ENCODE measurements at places on chromosomes 7 and 10.

- DNase-seq: no peak
Observed at GRCh38 chr10:132098539-132099388, 33.0 kb downstream of the JAKMIP3 start.

DNA sequence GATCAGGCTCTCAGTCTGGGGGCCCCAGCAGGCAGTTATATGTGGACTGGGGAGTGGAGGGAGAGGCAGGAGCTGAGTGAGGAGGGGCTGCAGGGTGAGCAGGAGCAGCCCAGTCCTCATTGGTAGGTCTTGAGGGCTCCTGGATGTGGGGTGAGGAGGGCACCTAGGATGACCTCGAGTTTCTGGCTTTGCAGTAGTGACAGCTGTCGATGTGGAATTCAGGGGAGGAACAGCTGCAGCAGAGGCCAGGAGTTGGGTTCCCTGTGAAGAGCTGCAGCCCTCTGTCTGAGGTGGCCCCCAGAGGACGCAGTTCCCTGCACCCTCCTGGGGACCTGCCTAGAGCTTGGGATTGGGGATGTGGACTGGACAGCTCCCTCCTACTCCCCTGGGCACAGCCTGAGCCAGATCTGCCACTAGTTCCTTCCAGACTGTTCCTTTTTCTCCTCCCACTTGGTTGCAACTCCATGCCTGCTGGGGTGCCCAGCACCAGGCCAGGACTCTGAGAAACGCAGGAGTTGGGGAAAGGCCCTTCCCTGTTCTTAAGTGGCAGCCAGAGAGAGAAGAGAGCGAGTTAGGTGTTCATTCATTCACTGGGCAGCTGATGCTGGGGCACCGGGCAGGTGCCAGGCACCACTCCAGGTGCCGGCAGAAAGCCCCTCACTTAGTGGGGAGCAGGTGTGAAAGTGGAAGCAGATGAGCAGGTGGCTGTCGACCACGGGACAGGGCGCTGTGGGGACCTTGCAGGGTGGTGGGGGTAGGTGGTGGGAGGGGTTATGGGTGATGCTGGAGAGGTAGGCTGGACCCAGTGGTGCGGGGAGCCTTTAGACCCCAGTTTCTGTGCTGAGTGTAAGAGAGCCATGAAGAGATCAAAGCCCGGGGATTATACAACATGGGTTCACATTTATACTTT, 57.9 kb downstream of the PRF1 start:
- no peak for DNase-seq

DNA sequence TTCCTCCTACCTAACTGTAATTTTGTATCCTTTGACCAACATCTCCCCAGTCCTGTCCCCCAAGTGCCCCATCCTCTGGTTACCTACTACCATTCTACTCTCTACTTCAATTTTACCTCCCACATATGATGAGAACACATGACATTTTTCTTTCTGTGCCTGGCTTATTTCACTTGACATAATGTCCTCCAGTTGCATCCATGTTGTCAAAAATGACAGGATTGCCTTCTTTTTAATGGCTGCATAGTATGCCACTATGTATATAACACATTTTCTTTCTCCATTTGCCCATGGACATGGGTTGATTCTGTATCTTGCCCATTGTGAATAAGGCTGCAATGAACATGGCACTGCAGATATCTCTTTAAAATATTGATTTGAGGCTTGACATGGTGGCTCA, 33.7 kb downstream of the GLI3 start:
- DNase-seq: no peak

DNA sequence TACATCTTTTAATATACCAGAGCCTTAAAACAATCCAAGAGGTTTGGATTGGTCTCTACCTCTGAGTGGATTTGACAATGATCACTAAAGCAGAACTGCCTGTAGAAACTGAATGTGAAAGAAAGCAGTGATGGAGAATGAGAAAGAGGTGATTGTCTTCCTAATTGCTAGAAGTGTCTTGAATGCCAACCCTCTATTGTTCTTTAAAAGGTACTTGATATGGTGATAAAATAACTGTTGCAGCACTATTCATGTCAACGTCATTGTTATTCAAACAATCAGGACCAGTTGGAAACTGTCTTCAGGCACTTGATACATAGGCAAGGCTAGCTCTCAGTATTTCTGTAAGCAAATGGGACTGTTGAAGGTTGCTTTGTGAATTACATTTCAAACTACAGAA, 47.9 kb upstream of the ITPRID1 start:
- no peak for DNase-seq

DNA sequence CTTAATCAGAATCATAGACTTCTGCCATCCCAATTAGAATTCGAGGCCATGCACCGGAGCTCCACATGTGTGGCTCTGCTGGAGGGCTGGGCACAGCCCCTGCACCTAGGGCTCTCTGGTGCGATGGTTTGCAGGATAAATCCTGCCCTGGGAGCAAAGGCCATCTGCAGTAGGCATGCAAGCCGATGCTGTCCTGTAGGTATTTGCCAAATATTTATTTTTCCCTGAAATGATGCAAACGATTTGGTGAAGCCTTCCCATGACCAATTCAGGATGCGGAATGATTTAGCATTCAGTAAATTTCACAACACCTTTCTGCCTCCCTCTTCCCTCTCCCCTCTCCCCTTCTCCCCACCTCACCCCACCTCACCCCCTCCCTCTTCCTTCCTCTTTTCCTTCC, 170.6 kb downstream of the EBF3 start:
- no peak for DNase-seq

GRCh38 chr7:158397885-158398284, 189.7 kb downstream of the PTPRN2 start:
- DNase-seq: no peak

GRCh38 chr10:11299125-11299524, 281.5 kb downstream of the CELF2 start:
- no peak for DNase-seq

DNA sequence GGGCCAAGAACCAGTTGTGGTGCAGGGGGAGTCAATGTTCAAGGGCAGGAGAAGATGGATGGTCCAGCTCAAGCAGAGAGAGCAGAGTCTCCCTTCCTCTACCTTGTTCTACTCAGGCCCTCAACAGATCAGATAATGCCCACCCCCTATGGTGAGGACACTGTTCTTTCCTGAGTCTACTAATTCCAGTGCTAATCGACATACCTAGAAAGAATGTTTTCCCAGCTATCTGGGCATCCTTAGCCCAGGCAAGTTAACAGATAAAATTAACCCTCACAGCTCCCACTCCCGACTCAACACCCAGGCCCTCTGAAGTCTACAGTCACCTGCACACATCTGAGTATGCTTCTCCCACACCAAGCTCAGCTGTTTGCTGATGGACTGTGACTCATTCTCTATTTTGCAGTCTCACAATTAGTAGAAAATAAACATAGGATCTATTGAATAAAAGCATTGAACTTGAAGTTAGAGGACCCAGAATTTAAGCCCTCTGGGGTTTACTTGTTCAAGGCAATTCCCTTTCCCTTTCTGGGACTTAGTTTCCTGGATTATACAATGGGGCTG, 17.1 kb downstream of the COL13A1 start:
- DNase-seq: peak; percentile 21

DNA sequence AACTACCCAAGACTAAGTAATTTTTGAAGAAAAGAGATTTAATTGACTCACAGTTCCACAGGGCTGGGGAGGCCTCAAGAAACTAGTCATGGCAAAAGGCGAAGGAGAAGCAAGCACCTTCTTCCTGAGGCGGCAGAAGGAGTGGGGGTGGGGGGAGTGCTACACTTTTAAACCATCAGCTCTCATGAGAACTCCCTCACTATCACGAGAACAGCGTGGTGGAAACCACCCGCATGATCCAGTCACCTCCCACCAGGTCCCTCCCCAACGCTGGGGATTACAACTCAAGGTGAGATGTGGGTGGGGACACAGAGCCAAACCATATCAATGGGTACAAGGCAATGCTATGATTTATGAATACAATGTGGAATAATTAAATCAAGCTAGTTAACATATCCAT, 241.9 kb downstream of the PTPRN2 start:
- no peak for DNase-seq

GRCh38 chr10:28668363-28669226, 8.7 kb upstream of the BAMBI start:
- DNase-seq: peak; percentile 50

DNA sequence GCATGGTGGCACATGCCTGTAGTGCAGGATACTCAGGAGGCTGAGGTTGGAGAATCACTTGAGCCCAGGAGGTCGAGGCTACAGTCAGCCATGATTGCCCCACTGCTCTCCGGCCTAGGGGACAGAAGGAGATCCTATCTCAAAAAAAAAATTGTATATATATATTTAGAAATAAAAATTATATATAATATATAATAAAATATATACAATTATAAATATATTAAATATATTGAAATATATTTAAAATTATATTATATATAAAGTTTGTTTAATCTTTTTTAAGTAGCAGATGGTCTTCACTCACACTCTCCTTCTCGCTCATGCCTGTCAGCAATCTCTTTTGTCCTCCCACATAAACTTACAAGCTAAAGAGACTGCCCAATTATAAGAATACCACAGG, 58.5 kb downstream of the LMBR1 start:
- DNase-seq: no peak

DNA sequence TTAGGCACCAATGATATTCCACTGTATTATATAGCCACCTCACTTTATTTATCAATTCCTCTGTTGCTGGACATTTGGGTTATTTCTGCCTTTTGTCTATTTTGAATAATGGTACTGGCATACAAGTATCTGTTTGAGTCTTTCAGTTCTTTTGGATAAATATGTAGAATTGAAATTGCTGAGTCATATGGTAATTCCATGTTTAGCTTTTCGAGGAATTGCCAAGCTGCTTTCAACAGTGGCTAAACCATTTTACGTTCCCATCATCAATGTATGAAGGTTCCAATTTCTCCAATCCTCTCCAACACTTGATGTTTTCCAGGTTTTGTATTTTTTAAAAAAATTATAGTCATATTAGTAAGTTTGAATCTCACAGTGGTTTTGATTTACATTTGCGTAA, 42.3 kb downstream of the JMJD1C start:
- DNase-seq: no peak

GRCh38 chr10:24475598-24475997, 248.1 kb downstream of the ARHGAP21 start:
- DNase-seq: no peak

DNA sequence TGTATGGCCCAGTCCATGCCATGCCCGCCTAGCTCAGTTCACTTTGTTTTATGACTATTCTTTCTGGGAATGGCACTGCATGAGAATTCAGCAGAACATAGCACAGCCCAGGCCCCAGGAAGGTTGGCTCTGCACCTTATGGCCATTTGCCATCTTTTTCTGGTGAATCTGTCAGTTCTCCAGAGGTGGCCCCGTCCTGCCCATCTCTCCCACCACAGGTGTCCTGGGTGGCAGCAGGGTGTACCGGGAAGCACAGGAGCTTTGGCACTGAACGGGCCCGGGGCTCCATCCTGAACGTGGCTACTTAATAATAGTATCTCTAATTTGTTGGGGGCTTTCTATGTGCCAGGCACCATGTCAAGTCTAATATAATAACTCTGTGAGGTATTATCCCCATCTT, 24.7 kb downstream of the GOLGA7B start:
- no peak for DNase-seq

DNA sequence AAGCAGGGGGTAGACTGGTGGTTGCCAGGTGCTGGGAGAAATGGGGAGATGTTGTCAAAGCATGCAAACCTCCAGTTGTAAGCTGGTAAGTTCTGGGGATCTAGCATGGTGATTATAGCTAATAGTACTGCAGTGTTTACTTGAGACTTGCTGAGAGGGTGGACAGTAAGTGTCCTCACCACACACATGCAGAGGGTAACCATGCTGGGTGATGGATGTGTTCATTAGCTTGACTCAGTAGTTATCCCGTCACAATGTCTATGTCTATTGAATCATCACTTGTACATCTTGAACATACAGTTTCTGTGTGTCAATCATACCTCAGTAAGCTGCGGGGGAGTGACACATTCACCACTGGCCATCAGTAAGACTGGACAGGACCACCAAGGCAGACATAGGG, 42.1 kb downstream of the GSDME start:
- no peak for DNase-seq

GRCh38 chr7:54545241-54545563, 3.0 kb downstream of the VSTM2A start:
- no peak for DNase-seq

- DNase-seq: no peak
Observed at GRCh38 chr10:48213047-48213446, 61.4 kb downstream of the FRMPD2 start.

DNA sequence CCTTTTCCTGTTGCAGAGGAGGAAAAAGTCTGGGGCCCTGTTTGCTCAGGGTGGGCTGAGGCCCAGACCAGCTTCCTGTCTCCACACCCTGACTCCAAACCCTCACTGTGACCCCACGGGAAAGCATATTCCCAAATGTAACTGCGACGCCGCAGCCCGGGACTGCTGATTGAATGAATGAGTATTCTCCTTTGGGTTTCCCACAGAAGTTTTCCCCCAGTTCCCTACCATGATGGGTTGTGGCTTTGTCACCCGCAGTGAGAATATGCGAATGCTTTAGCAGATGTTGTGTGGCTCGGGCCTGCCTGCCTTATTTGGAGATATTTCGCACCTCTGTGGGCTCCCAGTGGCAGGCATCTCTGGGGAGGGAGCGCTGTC, 50.6 kb downstream of the MGMT start:
- DNase-seq: no peak

GRCh38 chr7:1409555-1409954, 49.7 kb downstream of the MICALL2 start:
- no peak for DNase-seq
